Activated CD4-positive, alpha-beta T cell treated with anti-CD3 and anti-CD28 coated beads, Interleukin-2, amount 50 U/mL, for 24 hours (primary cell): ENCODE measurements at places on chromosomes 1 and 21.
A peak's percentile ranks its signal among the peaks of the same experiment; 100 is the strongest.

DNA sequence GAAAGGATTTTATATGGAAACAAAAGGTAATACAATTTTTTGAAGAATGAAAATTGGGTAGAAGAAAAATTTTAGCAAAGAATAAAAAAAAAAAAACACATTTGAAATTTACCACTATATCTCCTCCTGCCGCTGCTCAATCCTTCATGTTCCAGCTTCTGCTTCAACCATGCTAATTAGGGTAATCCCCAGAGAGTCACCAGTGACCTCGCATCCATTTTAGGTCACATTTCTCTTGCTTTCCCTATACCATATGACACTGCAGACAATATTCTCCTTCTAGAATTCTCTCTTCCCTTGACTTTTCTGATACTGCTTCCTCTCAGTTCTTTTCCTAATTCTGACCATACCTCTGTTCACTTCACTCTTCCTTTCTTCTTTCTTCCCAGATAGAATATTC is 237.1 kb downstream of the USH2A start:
- DNase-seq = no peak

GRCh38 chr1:237112663-237113062 is 70.7 kb downstream of the RYR2 start:
- no peak for DNase-seq

GRCh38 chr1:25257196-25257595 is 9.9 kb upstream of the RSRP1 start:
- DNase-seq = no peak

DNA sequence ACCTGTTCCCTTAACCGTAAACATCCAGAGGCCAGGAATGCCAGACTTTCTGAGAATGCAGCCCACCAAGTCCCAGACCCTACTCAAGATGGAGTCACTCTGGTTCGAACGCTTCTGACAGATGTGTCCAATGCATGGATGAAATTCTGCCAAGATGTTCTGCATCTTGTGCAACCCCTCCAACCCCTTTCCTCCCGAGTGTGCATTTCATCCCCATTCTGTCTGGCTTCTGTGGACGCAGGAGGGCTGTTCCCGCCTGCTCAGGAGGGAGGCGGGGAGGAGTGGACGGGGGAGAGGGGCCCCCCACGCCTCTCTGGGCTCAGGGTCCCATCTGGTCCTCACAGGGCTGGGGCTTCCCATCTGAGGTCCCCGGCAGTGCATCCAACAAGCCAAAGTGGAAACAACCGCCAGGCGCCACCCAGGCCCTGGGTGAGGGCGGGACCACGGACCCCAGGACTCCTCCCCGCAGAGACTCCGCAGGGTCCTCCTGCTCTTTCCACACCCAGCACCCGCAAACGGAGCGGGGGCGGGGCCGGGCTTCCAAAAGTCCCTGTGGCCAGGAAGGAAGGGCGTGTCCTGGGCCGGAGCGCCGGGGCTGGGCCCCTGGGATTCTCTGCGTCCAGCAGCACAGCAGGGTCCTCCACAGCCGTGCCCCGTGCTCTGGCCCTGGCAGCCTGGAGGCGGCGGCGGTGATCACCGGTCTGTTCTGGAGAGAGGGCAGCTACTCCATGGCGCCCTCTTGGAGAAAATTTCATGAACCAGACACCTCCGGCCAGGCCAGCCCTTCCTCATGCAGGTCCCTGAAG is 27.8 kb upstream of the SUMO3 start:
- DNase-seq = peak; percentile 21

DNA sequence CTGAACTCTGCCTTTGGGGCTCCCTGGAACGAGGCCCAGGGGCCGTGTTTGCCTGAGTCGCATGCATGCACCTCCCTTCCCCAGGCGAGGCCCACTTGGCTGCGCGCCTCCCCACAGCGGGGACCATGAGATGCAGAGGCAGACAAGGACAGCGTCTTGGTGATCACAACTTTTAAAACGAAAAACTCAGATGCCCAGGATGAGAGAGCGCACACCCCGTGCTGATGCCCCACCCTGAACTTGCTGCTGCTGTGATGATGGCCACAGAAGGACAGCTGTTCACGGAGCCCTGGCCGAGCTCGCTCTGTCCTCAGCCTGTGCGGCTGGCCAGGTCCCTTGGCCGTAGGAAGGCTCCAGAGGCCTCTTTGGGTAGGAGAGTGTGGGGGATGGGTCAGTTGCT is 11.4 kb upstream of the PRMT2 start:
- DNase-seq = no peak

GRCh38 chr1:59738152-59738551 is 76.6 kb upstream of the HOOK1 start:
- no peak for DNase-seq

GRCh38 chr1:117029685-117030084 is 28.1 kb downstream of the CD101 start:
- no peak for DNase-seq

GRCh38 chr1:194469282-194469681 is 1282.9 kb upstream of the B3GALT2 start:
- DNase-seq = no peak

GRCh38 chr1:54507033-54507870 is 40.8 kb upstream of the ACOT11 start:
- no peak for DNase-seq

DNA sequence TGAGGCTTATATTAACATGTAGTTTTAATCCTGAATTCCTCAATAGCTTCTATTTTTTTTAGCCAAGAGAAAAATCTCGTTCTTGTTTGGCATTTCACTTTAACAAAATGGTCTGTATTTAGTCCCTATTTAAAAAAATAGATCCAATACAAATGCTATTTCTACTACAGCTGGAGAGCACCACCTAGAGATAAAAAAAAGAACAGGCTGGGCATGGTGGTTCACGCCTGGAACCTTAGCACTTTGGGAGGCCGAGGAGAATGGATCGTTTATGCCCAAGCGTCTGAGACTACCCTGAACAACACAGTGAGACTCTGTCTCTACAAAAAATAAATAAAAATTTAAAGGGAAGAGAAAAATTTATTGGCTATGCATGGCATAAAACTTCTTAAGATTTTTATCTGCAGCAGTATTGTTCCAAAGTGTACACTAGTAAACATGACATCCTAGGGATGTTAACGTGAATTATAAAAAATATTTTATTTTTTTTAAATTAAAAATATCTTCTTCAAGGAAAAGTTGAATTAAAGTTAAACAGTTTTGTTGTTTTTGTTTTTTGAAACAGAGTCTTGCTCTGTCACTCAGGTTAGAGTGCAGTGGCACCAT is 4.4 kb downstream of the ST7L start:
- DNase-seq = no peak

- no peak for DNase-seq
These were observed 11.8 kb upstream of the SERINC2 start for GRCh38 chr1:31401241-31401640.

- no peak for DNase-seq
These were observed 7.3 kb upstream of the GJA9 start for GRCh38 chr1:38888423-38889333.
